ENCODE measurements at places on chromosomes 13 and 19.

- DNase-seq = no peak
Observed at GRCh38 chr19:46907880-46908279, 47.1 kb downstream of the ARHGAP35 start.

- no peak for DNase-seq
Observed at GRCh38 chr13:42498521-42498920, 75.4 kb upstream of the TNFSF11 start.

DNA sequence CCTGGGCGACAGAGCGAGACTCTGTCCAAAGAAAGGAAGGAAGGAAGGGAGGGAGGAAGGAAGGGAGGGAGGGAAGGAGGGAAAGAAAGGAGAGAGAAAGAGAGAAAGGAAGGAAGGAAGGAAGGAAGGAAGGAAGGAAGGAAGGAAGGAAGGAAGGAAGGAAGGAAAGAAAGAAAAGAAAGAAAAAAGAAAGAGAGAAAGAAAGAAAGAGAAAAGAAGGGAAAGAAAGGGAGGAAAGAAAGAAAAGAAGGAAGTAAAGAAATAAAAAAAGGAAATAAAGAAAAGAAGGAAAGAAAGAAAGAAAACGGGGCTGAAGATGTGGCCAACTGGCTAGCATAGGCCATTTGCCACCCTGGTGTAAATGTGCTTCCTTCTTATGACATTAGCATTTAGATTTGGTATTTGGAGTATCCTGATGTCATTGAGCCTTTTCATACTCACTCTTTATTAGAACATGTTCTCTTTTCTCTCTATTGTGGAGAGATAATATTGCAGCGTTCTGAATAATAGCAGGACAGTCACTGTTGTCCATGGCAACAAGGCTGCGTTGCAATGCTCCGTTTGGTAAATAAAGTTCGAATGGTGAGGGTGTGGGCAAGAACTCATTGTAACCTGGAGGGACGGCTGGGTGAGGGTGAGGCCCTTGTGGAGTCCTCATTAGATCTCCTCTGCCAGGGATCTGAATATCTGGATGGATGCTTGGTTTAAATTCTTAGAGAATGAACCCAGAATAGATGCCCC lies 173.9 kb upstream of the UBL3 start:
- no peak for DNase-seq

- DNase-seq = peak; percentile 54
Observed at GRCh38 chr19:54164369-54165068, 5.0 kb upstream of the LENG1 start.

- DNase-seq = no peak
Observed at GRCh38 chr19:41619018-41619556, 7.8 kb downstream of the CEACAM4 start.

DNA sequence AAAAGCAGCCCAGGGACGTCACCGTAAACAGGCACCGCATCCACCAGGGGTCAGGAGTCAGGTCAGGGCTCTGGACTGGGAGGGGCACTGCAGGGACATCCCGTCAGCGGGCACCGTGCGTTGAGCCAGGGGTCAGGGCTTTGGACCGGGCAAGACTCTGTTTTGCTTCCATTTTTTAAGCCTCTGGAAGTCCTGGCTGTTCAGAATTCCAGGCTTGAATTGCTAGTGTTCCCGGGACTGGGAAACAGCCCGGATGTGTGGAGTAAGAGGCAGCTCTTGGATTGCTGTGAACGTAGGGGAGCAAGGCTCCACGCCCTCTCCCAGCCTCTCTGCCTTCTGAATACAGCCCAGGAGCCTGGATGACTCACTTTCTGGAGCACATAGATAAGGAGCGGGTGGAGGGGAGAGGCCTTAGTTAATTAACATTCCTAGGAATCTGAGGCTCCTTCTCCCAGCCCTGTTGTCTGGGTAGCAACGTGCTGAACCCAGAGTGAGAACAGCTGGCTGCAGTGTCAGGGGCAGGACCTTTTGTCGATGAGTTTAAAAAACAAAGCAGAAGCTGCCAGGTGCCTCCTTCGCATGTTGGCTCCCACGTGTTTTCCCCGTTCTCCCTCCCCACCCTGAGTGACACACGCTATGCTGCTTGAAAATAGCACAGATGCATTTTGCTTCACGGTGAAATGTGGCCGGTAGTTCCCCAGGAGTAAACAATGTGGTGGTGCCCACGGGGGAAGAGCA lies 21.9 kb downstream of the ATP11A start:
- no peak for DNase-seq

- DNase-seq = no peak
Observed at GRCh38 chr13:98779695-98780094, 27.2 kb upstream of the SLC15A1 start.

DNA sequence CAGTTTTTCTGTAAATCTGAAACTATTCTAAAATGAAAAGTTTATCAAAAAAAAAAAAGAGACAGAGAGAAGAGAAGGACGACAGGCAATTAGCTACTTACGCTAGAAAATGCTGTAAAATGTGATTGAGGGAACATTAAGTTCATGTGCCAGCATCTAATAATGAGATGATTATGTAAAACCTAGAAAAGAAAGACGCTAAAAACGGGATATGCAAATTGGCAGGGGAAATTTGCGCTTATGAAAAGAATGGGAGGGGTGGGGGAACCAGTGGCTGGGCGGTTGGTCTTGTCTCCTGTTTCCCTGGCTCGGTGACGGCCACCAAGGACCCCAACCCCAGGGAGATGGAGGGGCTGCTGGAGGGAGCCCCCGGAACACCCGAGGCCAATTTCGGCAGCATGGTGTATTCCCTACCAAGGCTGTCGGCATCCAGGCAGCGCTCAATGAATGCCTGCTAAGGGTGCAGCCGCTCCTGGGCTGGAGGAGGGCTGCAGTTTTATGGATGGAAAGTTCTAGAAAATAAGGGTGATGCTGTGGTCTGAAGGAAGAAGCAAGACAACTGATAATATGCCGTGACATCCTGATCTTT lies 34.2 kb downstream of the GNG7 start:
- DNase-seq = no peak

DNA sequence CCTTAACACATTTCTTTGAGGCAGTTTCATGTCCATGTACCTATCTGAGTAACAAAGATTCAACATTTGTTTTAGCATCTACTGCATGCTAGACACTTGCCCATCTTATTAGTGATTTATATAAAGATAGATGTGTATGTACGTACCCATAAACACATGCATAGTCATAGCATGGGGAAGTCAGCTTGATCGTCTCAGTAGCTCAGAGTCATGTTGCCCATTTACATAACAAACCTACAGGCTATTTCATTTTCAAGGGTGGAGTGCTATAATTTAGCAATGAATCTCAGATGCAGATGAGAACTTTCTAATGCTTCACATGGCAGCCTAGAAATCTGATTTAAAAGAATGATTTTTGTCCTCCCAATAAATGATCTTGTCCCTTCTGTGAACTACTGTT lies 23.5 kb downstream of the FLT1 start:
- no peak for DNase-seq

DNA sequence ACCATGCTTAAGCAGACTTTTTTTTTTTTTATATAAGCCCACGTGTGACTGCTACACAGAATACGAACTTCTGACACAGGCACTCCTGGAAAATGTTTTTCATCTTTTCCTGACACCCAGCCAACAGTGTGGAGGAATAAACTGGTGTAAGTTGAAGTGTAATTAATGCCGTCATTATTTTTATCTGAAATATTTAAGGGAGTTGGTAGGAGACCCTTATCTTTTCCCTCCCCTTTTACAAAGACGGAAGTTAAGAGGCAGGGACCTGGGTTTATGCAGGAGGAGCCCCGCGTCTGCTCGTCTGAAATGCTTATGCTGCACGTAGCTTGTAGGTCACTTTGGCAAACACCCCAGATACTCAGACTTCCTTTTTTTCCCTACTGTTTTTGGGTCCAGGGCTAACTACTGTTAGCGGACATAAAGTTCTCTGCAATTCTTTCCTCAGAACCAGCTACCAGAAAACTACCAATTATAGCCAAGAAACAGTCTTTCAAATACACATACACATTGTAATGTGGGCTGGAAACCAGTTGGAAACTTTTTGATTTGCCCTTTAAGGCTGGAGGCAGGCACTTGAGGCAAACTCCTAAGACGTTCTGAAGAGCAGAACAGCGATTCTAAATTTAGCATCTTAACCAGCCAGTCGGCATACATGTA lies 50.8 kb downstream of the EFNB2 start:
- DNase-seq = no peak

- no peak for DNase-seq
Observed at GRCh38 chr13:47190696-47191305, 293.9 kb upstream of the HTR2A start.

DNA sequence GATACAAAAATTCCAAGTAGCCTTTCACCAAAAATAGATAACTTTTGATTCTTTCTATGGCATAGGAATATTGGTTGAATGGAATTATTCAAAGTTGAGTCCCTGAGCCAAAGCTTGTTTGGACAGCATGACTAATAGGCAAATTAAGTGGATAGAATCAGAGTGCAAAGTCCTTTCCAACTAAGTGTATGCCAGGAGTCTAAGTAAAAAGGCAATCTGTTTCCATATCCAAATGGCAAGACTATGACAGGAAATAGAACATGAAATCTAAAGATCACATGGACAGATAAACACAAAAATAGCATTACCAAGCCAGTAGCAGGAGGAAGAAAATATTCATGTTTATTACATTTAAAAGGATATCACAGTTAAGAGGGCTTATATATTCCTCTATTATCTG lies 804.6 kb downstream of the SLITRK6 start:
- no peak for DNase-seq

DNA sequence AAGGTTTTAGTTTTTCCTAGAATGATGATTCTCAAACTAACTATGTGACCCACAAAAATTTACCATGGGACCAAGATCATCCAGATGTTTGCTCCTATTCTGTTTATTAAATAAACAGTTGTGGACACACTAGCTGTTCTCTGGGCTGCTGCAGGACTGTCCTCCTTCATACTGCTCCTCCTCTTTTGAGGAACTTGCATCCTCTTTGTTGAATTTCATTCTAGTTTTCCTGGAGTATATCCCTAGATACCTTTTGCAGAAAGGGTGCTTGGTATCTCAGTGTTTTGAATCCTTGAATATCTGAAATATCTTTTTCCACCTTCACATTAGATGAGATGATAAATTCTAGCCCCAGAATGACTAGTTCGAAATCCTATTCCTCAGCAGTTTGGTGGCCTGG lies 24.1 kb downstream of the VASP start:
- DNase-seq = no peak

- no peak for DNase-seq
Observed at GRCh38 chr13:70183041-70183440, 74.8 kb upstream of the KLHL1 start.

- peak; percentile 82 for DNase-seq
Observed at GRCh38 chr13:112587764-112588489, at the start of gene TUBGCP3. TUBGCP3 (minus strand) TSS chr13:112588153; CDS start chr13:112587980, 173 bp downstream.

GRCh38 chr13:81917810-81918209 lies 1576.9 kb upstream of the SPRY2 start:
- DNase-seq = no peak

- DNase-seq = no peak
Observed at GRCh38 chr13:111521691-111522229, 201.3 kb downstream of the TEX29 start.

- DNase-seq = no peak
Observed at GRCh38 chr13:25683056-25683455, 311.3 kb downstream of the ATP8A2 start.

GRCh38 chr19:16249826-16250404 lies 52.2 kb downstream of the AP1M1 start:
- no peak for DNase-seq

DNA sequence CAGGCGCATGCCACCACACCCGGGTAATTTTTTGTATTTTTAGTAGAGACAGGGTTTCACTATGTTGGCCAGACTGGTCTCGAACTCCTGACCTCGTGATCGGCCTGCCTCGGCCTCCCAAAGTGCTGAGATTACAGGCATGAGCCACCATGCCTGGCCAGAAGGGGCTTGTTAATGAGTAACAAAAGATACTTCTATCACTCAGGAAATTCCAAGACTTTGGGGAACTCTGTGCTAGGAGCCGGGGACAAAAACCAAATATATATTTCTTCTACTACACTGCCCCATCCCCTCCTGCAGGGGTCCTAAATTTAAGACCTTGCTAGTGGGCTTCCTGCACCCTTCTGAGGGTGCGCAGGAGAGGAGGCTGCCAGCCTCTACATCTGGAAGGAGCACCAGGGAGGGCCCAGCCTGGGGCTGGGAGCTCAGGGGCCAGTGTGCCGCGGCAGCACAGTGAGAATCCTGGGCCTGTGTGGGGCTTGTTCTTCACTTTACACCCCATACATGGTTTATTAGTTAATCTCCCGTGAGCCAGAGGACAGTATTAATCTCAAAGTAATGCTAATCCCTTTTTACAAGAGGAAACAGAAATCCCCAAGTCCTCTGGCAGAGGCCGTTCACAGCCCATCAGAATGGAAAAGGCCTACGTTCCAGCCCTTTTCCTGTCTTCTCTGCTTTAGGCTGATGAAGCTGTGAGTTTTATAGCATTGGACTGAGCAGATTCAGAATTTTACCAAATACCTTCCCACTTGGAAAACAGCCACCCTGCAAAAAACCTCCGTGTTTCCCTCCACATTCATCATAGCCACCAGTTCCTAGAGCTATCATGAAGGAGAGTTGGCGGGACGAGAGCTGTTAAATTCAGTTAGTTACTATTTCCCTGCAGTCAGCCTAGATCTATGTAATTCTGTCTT lies 44.4 kb upstream of the NPAS1 start:
- DNase-seq = no peak

GRCh38 chr19:32404213-32404932 lies 1.2 kb upstream of the DPY19L3 start:
- DNase-seq = no peak

DNA sequence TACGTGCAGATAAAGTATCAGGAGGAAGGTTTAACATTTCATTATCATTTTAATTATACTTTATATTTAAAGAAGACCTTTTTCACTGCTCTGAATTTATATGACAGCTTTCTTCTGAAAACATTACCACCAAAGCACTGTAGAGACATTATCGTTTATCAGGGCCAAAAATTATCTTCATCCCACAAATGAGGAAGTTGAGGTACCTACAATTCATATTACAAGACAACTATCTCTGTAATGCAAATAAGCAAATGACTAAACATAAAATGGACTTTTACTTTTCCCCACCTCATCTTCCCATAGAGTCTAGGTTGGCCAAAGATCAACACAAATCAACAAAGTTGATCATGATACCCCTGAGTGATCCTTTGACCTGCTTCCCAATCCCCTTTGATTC lies 30.9 kb upstream of the SMAD9 start:
- DNase-seq = no peak

- DNase-seq = no peak
Observed at GRCh38 chr13:102763741-102764140, 9.8 kb downstream of the TEX30 start.

DNA sequence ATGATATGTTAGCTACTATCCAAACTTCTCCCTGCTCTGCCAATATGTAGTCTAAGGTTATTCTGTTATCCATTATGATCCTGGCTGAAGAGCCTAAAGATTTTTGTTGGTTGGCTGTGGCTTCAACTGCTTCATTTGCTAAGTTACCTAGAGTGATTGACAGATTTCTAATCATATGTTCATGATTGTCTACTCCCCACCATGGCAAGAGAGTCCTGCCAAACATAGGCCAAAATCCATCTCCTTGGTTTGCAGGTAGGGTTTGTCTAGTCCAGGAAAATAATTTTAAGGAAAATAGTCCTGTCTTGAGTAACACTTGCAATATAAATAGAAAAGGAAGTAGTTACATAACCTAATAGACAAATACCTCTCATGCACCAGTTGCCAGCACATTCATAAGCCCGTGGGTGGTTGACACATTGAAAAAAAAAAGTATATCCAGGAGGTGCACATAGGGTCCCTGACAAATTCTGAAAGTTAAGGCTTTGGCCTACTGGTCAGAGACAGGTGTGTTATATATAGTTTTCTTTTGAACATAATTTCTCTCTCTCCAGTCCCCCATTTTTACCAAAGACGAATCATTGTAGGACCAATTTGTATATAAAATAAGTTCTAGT lies 5.4 kb upstream of the CBY2 start:
- DNase-seq = no peak

Measured in stimulated activated CD4-positive, alpha-beta T cell treated with anti-CD3 and anti-CD28 coated beads, Interleukin-4, amount 100 ng/mL, for 1 hour (primary cell).